ENCODE measurements at places on chromosomes 12 and 14. TPM values are rescaled to one million over a fixed set of nuclear protein-coding genes. Genes with fewer than 3 reads are reported as not detected.

SEL1L gene
- 34.6 TPM for total RNA-seq

GRCh38 chr12:100229036-100229635, 28.5 kb downstream of the ACTR6 start:
- DNase-seq: peak; percentile 10

GRCh38 chr12:50922820-50923219, 29.5 kb upstream of the HIGD1C start:
- no peak for DNase-seq

DNA sequence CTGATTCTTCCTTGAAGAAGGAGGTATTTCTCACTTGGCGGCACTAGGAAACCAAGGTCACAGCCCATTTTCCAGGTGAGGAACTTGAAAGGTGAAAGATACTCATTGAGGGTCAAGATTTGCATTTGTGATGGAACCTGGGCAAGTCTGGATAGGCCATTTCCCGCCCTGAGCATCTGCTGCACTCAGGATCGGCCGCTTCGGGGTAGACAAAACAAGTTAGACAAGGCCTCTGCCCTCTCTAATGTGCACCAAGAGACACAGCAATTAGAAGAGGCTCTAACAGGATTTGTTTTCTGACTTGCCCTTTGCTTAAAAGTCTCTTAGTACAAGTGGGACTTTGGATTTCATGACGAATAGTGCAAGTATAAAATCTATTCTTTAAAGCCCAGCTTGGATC, 167.2 kb downstream of the KTN1 start:
- no peak for DNase-seq

NKX2-8 gene
- not detected for total RNA-seq

PLBD1 gene
- 0.78 TPM for total RNA-seq

DNA sequence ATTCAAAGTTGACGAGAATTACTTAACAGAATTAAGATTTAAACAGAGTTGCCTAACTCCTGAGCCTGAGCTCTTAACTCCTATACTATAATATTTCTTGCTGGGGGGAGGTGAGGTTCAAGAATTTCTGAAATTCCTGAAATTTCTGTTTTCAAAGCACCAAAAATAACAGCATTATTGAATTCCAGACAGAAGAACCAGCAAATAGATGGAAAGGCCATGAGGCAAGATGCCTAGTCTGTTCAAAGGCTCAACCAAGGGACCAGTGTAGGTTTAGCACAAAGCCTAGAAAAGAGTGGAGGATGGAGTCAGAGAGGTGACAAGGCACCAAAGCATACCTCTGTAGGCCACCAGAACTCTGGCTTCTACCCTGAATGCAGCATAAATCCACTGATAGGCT, 76.4 kb downstream of the PPP1R12A start:
- no peak for DNase-seq

GRCh38 chr14:76386944-76387782, 11.2 kb downstream of the ESRRB start:
- DNase-seq: peak; percentile 48

GALNT16 gene
- total RNA-seq: 0.12 TPM

- no peak for DNase-seq
Measured at GRCh38 chr12:67276421-67276820, 7.3 kb downstream of the CAND1 start.

DNA sequence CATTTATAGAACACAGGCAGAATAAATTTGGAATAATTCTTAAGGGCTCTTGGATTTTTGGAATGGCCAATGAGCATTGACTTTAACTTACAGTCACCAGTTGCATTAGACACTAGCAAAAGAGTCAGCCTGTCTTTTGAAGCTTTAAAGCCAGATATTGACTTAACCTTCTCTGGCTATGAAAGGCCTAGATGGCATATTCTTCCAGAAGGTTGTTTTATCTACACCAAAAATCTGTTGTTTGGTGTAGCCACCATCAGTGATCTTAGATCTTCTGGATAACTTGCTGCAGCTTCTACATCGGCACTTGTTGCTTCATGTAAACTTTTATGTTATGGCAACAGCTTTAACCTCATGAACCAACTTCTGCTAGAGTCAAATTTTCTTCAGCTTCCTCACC, 10.4 kb downstream of the PCNX1 start:
- DNase-seq: no peak

TROAP gene
- 59.5 TPM for total RNA-seq

DNA sequence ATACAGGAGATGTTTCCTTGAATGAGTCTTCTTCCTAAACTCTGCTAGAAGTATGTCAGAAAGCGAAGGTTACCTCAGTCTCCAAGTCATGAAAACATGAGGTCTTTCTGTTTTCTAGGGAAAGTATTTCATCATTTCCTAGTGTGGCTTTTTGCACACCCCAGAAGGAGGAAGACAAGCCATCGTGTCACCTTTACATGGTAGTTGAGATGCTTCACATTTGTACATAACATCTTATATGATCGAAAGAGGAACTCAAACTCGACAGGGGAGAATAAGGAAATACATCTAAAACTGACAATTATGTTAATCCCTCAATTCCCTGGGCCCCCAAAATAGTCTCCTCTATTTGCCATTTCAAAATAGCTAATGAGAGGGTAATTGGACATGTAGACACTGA, 214.1 kb upstream of the PLEKHG7 start:
- DNase-seq: no peak

SCN8A gene
- total RNA-seq: 0.60 TPM

DNA sequence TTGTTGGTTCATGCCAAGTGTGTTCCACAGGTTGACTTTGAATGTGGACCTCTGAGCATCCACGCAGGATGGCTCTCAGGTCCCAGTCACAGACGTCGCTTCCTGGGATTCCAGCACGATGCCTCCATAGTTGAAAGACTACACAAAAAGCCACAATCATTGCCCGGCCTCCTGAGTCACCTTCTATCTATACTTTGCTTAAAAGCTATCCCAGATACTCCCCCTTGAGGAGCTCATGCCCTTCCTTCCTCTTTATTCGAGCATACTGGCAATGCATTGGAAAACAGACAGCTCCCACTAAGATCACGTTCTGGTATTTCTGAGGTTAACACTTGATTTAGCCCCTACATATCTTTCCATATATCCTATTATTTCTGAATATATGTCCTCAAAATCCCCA, 40.1 kb downstream of the ZNF664 start:
- no peak for DNase-seq

DNA sequence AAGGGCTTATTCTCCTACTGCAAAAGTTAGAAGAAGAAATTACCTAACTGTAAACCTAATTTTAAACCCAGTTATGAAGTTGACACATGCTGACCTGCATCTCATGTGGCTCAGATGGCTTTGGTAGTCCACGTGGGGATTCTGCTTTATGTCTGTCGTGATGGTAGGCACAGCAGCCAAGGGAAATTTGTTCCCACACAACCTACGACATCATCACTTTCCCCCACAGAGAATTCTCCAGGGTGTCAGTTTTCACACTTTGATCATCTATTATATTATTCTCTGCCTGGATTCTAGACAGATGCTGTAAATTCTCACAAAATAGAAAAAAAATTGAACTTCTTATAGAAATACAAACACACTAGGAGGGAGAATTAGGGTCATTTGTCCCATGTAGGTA, 70.6 kb downstream of the PTHLH start:
- no peak for DNase-seq

DNA sequence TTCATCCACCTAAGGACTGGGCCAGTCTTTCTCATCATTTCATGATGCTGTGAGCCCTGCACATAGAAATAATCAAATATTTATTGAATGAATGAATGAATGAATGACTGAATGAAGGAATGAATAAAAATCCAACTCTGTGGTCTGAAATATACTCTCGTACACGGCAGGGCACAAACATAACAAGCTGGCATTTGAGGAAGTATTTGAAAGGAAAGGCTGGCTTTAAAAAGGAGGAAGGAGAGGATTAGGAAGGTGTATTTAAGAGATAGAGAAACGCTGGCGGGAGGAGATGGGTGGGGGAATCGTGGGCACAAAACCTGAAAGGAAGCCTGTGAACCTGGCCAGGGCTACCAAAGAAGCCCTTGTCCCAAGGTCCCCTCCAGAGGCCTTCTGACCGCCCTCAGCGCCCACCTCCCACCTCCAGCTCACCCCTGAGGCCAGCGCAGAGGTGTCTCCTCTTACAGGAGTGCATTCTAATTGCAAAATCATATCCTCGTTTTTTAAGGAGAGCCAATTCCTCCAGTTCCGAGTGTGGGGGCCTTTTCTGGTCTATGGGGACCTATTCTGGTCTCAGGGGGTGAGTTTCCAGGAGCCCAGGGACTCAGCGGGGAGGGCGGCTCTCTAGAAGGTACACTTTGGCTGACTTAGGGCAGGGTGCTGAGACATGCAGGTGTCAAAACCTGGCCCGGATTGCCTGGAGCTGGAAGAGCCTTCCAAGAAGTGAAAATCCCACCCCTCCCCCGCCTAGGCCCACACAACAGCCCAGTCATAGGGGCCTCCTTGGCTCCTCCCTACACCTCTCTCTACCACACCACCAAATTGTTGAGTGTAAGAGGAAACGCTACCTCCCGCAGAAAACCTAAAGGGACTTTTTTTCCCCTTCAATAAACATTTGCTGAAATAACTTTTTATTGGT, 8.7 kb upstream of the JDP2 start:
- no peak for DNase-seq

GRCh38 chr14:98940693-98941437, 331.1 kb downstream of the BCL11B start:
- no peak for DNase-seq

BEST3 gene
- not detected for total RNA-seq

ASB2 gene
- 0.78 TPM for total RNA-seq

SLC6A12 gene
- not detected for total RNA-seq

DNA sequence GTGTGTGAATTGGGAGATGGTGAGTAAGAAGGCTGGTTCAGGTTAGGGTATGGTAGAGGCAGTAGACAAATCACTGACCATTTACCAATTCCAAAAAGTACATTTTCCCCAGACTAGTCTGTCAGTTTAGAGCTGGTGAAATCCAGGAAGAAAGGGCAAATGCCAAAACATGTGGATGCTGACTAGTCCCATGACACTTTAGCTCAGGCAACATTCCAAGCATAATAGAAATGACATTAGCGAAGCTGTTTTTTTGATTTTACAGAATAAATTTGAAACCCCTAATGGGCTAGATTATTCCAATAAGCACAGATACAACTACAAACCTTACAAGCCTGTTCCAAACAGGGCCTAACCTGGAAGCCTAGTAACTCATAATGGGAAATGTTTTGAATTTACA, 884.2 kb downstream of the FLRT2 start:
- no peak for DNase-seq

DNA sequence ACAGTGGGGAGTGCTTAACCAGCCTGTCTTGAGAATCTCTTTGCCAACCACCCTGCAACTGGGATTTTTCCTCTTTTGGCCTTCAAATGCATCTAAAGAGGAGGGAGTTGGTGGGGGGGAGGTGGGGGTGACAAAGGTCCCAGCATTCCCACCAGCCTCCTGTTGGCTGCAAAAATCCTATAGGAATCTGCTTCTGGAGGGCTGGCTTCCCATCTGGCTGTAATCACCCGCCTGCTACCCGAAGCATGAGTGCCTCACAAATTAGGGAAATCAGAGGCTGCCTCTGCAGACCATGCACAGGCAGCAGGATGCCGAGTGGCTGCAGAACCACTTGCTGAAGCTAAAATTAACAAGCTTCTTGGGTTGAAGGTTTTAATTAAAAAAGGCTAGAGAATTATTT, 73.9 kb upstream of the WSCD2 start:
- DNase-seq: no peak

GRCh38 chr12:84222841-84223240, 689.8 kb downstream of the SLC6A15 start:
- DNase-seq: no peak

- no peak for DNase-seq
Measured at GRCh38 chr14:101112351-101113107, 209.0 kb upstream of the RTL1 start.

- DNase-seq: no peak
Measured at GRCh38 chr14:55121628-55122439, 7.2 kb upstream of the LGALS3 start.

- DNase-seq: no peak
Measured at GRCh38 chr14:101878822-101879528, 85.4 kb upstream of the DYNC1H1 start.

- DNase-seq: no peak
Measured at GRCh38 chr14:45181806-45182205, 46.1 kb downstream of the FANCM start.

SLC5A8 gene
- total RNA-seq: not detected

RHEBL1 gene
- 13.2 TPM for total RNA-seq

DNA sequence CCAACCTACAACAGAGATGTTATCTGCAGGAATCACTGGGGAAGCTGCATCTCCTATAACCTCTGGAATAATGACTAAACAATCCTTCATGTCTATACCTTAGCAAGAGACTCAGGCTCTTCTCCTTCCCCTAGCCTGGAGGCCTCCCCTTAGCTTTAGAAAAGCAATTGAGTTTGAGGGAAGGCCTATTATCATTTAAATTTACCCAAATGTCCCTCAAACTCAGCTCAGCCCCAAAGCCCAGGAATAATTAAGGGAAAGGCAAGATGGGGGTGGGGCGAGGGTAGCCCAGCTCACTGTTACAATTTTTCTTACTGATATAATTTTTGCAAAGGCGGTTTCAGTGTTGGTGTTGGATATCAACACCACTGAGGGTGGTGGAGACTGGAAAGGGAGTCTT, 151.4 kb upstream of the EEA1 start:
- DNase-seq: no peak

IFI27L2 gene
- 212 TPM for total RNA-seq
